ENCODE measurements at places on chromosomes 11 and 22.
A peak's percentile ranks its signal among the peaks of the same experiment; 100 is the strongest.

DNA sequence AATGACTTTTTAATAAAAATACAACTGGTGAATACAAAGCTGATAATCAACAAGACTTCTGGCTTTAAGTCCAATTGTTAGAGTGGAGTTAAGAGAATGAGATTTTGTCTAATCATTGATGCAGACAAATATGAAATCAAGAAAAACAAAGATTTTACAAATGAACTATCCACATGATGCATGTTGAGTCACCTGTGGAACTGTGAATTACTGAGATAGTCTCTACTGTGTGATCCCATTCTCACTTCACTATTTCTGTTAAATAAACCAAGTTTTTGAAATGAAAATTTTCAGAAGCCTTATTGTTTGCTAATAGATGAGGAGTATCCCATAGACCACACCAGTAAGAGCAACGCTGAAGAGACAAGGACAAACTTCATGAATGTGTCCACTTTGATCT lies 8.4 kb upstream of the CTSC start:
- no peak for DNase-seq

DNA sequence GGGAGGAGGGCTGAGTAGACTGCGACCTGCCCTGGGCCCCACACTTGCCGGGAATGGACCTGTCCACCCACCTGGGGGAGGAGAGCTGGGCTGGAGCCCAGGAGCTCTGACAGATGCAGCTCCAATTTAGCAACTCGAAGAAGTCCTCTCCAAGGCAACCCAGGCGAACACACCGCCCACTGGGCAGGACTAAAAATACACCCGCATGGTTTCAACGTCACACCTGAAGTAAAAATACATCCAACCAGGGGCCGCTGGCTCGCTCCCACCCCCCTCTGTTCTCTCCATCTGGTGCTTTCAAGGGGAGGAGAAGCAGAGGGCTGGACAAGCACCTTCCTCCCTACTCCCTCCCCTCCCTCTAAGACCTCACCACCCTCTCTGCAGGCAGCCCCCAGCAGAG lies 119.9 kb downstream of the FEZ1 start:
- no peak for DNase-seq

DNA sequence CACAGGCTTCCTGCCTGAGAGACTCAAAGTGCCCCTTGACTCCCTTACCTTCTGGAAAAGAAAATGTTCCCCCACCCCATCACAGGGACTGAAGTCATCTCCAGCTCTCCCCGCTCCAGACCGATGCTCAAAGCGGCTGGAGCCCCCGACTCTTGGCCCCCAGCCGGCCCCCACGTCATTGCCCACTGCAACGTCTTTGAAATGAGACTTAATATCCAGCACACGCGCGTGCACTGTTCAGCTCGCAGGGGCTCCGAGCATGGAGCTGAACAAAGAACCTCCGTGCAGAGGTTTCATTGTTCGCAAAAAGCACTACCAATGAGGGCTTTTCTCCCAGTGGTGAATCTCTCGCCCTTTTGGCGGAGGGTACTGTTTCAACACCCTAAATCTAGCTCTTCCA lies 313.4 kb upstream of the SORL1-AS1 start:
- DNase-seq: no peak

- no peak for DNase-seq
Observed at GRCh38 chr22:50517495-50518260, 7.7 kb downstream of the SCO2 start.

- no peak for DNase-seq
Observed at GRCh38 chr11:17921659-17922415, 91.0 kb downstream of the SERGEF start.

DNA sequence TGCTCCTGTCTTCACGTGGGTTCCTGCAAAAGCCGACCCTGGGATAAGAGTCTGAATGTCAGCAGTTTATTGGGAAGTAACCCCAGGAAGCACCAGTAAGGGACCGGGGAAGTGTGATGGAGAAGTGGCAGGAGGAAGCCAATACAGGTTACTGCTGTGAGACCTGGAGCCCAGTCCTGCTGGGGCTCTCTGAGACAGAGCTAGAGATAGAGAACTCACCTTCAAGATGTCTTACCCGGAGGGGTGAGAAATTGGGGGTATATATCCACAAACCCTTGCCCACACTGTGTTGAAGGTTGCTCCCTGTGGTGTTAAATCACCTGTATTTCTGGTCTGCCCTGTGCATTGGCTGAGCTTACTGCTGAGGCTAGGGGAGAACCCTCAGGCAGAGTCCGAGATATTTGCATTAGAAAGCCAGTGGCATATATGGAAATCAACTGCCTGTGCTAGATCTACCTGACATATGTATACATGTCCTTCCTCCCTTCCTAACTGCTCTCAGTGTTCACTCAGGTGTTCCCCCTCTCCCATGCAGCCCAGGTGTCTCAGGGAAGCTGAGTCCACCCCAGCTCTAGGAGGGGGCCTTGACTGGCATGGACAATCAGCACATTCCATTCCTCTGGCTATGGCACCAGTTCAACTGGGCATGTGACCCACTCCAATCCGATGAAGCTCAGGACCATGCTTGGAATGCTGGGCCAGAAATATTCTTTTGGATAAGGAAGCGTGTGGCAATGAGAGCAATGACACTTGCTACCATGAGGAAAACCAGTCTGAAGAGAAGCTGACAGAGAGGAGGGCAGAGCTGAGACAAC lies 6.8 kb upstream of the MICAL2 start:
- DNase-seq: no peak

DNA sequence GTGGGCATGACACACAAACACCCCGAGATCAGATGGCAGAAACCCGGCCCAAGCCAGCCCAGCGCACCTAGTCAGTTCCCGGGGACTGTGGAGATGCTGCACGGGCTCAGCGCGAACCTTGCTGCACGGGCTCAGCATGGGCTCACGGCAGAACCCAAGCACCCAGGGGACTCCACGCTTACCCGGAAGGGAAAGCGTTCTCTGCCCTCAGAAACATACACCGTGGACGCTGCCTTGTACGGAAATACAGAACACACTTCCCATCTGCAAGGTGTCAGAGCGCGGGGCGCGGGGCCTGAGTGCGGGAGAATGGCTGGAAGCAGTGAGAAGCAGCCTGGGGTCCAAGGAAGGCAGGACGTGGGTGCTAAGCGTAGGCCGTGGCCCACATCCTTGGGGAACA lies 319.9 kb downstream of the NTM start:
- DNase-seq: no peak

GRCh38 chr11:130141561-130142341 lies 17.8 kb upstream of the ST14 start:
- no peak for DNase-seq

GRCh38 chr11:123083623-123084029 lies 21.7 kb upstream of the HSPA8 start:
- peak; percentile 68 for DNase-seq

- no peak for DNase-seq
Observed at GRCh38 chr11:31820438-31820818, 9.3 kb upstream of the PAX6 start.

DNA sequence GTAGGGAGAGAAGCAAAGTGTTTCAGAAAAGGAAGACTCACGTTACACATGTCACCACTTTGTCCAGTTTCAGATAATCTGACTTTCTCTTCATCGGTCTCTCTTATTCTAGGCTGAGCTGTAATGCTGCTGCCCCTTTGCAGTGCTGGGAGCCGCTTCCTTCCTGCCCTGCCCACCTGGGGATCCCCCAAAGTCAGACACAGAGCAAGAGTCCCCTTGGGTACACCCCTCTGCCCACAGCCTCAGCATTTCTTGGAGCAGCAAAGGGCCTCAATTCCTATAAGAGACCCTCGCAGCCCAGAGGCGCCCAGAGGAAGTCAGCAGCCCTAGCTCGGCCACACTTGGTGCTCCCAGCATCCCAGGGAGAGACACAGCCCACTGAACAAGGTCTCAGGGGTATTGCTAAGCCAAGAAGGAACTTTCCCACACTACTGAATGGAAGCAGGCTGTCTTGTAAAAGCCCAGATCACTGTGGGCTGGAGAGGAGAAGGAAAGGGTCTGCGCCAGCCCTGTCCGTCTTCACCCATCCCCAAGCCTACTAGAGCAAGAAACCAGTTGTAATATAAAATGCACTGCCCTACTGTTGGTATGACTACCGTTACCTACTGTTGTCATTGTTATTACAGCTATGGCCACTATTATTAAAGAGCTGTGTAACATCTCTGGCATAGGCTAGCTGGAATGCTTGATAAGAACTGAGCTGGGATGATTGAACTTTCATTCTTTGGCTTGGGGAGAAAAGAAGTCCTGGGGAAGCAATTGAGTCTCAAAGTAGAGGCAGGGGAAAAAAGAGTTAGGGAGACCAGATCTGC lies 31.2 kb upstream of the SMIM35 start:
- no peak for DNase-seq

- DNase-seq: no peak
Observed at GRCh38 chr11:112343368-112344039, 82.8 kb upstream of the PLET1 start.

DNA sequence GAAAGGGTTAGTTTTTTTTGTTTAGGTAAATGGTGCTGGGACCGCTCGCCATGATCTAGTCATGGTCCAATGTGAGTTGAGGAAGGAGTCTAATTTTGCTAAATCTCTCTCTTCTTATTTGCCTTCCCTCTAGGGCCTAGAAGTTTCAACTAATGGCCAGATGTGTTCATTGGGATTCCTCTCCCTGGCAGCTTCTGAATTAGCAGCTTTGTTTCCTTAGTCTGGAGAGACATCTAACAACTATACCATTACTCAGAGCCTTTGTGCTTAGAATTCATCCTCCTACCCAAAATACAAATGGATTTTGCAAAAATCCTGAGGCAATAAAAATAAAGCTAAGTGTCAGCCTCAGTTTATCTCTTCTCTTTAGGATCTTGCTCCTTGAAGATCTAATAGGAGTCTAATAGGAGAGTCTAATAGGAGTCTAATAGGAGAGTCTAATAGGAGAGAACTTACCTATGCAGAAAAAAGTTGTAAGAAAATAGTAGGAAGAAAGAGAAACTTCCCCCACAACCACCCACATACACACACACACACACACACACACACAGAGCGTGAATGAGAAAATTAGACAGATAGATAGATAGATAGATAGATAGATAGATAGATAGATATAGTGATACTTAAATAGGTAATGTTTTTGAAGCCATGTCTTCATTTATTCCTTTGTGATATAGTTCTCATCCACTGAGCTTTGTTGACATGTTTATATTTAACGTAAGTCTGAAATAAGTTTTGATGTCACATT lies 980.5 kb upstream of the CNTN5 start:
- DNase-seq: no peak

GRCh38 chr11:128521682-128522054 lies 65.7 kb downstream of the ETS1 start:
- DNase-seq: no peak

GRCh38 chr11:3041699-3042441 lies 15.4 kb downstream of the CARS1 start:
- no peak for DNase-seq

- no peak for DNase-seq
Observed at GRCh38 chr11:85685820-85686459, at the start of gene CCDC89. TSS of gene CCDC89 (minus strand) at chr11:85686195. CDS start at chr11:85686130, 65 bp downstream.

- DNase-seq: no peak
Observed at GRCh38 chr11:35376613-35377012, 42.7 kb downstream of the SLC1A2 start.

DNA sequence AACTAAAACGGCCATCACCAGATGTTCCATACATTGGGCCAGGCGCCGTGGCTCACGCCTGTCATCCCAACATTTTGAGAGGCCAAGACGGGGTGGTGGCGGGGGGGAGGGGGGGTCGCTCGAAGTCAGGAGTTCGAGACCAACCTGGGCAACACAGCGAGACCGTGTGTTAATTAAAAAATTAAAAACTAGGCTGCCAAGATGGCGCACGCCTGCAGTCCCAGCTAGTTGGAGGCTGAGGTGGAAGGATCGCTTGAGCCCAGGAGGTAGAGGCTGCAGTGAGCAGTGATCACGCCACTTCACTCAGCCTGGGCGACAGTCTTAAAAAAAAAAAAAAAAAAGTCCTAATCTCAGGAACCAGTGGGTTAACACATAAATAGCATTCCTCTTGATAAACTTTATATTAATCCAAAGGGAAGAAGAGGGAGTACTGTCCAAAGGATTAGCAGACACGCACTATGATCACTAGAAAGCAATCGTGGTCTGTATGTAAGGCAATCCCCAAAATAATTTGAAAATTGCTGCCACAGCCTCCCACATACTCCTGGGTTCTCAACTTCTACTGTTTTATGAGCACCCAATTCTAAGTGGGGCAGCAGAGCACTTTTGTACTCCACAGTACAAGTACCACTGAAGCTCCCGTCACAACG lies 604 bp downstream of the PUS3 start:
- no peak for DNase-seq

- DNase-seq: no peak
Observed at GRCh38 chr11:67027483-67027930, 4.6 kb downstream of the SYT12 start.

DNA sequence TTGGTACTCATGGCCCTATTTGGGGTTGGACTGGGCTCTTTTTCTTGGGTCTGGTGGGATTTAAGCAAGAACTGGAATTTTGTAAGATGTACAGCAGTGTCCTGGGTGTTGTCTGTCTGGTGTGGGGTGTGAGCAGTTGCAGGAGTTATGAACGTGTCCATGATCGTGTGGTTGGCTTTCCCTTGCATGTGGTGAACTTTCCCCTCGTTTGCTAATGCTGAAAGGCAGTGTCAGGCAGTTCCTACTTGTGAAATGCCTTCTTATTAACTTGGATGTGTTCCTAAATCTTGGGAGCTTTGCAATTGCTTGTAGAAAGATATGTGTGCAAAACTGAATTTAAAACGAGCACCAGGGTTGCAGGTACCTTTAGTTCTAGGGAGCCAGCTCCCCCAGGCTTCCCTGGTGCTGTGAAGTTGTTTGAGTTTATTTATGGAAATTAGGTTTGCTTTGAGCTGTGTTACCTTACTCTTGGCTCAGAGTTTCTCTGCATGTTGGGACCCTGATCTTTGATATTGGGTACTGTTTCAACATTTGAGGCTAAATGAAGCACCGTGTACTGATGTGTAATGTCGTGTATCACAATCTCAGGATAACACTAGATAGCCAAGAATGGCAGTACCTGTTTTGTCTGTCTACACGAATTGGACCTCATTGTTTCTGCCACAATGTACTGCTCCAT lies 35.8 kb upstream of the HSD17B12 start:
- no peak for DNase-seq

DNA sequence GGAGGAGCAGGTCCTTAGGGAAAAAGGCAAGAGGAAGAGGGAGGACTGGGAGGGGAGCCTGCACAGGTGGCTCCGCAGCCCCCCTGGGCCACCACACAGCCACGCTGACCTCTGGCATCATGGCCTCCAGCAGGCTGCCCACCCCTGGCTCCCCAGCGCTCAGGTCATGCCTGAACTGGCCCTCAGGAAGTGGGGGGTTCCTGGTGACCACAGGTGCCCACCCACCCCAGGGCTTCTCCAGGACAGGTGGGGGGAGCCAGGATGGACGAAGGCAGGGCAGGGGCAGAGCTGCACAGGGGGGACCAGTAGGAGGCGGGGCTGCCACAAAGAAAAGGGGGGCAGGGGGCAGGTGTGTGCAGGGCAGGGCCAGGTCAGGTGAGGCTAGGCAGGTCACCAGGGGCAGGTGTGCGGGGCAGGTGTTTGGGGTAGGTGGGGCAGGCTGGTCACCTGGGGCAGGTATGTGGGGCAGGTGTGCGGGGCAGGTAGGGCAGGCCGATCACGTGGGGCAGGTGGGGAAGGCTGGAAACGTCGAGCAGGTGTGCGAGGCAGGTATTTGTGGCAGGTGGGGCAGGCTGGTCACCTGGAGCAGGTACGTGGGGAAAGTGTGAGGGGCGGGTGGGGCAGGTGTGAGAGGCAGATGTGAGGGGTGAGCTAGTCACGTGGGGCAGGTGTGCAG lies 997 bp downstream of the DEAF1 start:
- no peak for DNase-seq

- DNase-seq: no peak
Observed at GRCh38 chr22:30747493-30747892, 52.8 kb downstream of the OSBP2 start.

- peak; percentile 30 for DNase-seq
Observed at GRCh38 chr11:1628506-1629325, 859 bp upstream of the KRTAP5-5 start.
